Breast epithelium (tissue), 4 donors: ENCODE measurements at places on chromosomes 6 and 20. TPM values are rescaled to one million over a fixed set of nuclear protein-coding genes. Genes with fewer than 3 reads are reported as not detected.
A peak's percentile ranks its signal among the peaks of the same experiment; 100 is the strongest.

- H3K27ac ChIP-seq, result no peak overlapping the region
- no peaks in the 10 kb centered on the region for H3K27me3 ChIP-seq
- no peaks in the 10 kb centered on the region for H3K36me3 ChIP-seq
Observed at GRCh38 chr6:142726616-142727015, 218.4 kb downstream of the HIVEP2 start.

- no peaks in the 10 kb centered on the region for H3K36me3 ChIP-seq
- no peak overlapping the region for H3K4me3 ChIP-seq
- no peaks in the 10 kb centered on the region for H3K4me1 ChIP-seq
Observed at GRCh38 chr6:157159348-157159747, 164.0 kb downstream of the TMEM242 start.

The PROCR gene
- 39.8 TPM for total RNA-seq

- H3K4me1 ChIP-seq, result no peaks in the 10 kb centered on the region
- peak overlapping the region; percentile 35 for H3K27ac ChIP-seq
- no peaks in the 10 kb centered on the region for H3K27me3 ChIP-seq
- no peak for DNase-seq
Observed at GRCh38 chr6:31210123-31210522, 39.6 kb upstream of the POU5F1 start.

The PRR3 gene
- total RNA-seq, result 28.4 TPM

GRCh38 chr6:169190144-169190584 lies 63.5 kb downstream of the THBS2 start:
- no peaks in the 10 kb centered on the region for H3K4me1 ChIP-seq
- peak overlapping the region; percentile 61 for H3K27ac ChIP-seq
- H3K4me3 ChIP-seq, result no peak overlapping the region
- no peaks in the 10 kb centered on the region for H3K27me3 ChIP-seq
- no peaks in the 10 kb centered on the region for H3K36me3 ChIP-seq

GRCh38 chr6:68054756-68055155 lies 580.3 kb upstream of the ADGRB3 start:
- no peak overlapping the region for H3K27ac ChIP-seq
- H3K27me3 ChIP-seq, result no peaks in the 10 kb centered on the region
- DNase-seq, result no peak
- no peaks in the 10 kb centered on the region for H3K36me3 ChIP-seq
- H3K4me3 ChIP-seq, result no peak overlapping the region

The SULF2 gene
- 36.3 TPM for total RNA-seq

- peak overlapping the region; percentile 3 for H3K27ac ChIP-seq
- H3K4me1 ChIP-seq, result peaks cover 15% of the 10 kb centered on the region
- peak overlapping the region; percentile 74 for H3K4me3 ChIP-seq
Observed at GRCh38 chr6:44263354-44264100, 1.8 kb downstream of the NFKBIE start.

DNA sequence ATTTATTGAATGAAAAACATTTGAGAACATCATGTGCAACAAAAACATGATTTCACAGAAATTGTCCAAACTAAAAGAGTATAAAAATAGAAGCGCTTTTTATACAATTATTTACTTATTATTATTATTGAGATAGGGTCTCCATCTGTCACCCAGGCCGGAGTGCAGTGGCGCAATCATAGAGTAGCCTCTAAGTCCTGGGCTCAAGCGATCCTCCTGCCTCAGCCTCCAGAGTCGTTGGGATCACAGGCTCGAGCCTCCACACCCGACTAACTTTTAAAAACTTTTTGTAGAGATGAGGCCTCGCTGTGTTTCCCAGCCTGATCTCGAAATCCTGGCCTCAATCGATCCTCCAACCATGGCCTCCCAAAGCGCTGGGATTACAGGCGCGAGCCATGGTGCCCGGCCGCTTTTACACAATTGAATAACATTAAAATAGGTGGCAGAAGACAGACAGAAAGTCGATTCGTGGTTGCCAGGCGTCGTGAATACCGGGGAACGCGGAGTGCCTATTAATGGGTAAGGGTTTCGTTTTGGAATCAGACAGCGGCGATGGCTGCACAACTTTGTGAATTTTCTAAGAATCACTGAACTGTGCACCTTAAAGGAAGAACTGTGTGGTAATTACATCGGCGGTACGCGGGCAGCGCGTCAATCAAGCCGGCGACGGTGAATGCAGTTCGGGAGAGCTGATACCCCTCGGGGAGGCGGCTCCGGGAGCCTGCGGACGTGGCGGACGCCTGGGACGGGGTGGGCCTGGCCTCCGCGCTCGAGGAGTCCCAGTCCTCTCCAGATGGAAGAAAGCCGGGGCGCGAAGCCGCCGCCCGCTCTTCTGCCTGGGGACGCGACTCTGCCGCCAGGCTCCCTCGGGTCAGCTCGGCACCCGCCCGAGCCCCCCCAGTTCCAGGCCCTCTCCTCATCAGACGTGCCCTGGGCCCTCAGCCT lies 807 bp downstream of the TBC1D20 start:
- H3K36me3 ChIP-seq, result no peaks in the 10 kb centered on the region
- peak overlapping the region; percentile 96 for H3K4me3 ChIP-seq
- no peak for DNase-seq
- no peaks in the 10 kb centered on the region for H3K27me3 ChIP-seq
- peak overlapping the region; percentile 94 for H3K27ac ChIP-seq

- H3K36me3 ChIP-seq, result no peaks in the 10 kb centered on the region
- no peak for DNase-seq
- H3K4me3 ChIP-seq, result no peak overlapping the region
- H3K27me3 ChIP-seq, result no peaks in the 10 kb centered on the region
Observed at GRCh38 chr20:14672066-14672465, 334.7 kb upstream of the FLRT3 start.

The HAO1 gene
- total RNA-seq, result not detected

DNA sequence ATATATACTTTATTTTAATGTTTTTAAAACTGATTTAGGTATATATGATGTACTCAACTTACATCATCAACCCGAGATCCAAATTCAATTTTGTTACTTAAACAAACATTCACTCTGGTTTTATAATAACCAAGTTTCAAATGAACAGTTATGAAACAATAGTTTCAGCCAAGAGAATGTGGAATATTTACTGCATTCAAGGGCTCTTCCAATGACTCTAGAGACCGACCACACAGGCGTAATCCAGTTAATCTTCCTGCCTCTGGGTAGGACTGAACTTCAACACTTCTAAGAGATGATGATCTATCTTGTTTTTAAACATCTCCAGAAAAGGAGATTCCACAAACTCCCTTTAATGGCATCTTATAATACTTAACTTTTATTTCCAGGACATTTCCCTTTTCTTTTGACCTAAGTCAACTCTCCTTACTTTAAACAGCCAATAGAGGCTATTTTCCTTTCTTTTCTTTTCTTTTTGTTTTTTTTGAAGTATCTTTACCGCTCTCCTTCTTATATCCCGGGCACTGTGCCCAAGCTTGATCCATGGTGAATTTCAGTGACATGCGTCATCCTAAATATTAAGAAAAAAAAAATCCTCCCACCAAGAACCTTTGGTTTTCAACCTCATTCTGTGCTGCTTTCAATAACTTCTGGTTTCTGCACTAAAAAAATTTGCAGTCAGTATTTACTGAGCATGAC lies 110.1 kb downstream of the KIF13A start:
- H3K4me3 ChIP-seq, result no peak overlapping the region
- H3K27ac ChIP-seq, result no peak overlapping the region
- no peaks in the 10 kb centered on the region for H3K36me3 ChIP-seq
- H3K27me3 ChIP-seq, result no peaks in the 10 kb centered on the region
- H3K4me1 ChIP-seq, result no peaks in the 10 kb centered on the region
- no peak for DNase-seq

GRCh38 chr6:138005846-138006245 lies 101.4 kb downstream of the PERP start:
- no peaks in the 10 kb centered on the region for H3K4me1 ChIP-seq
- no peak overlapping the region for H3K4me3 ChIP-seq
- no peaks in the 10 kb centered on the region for H3K27me3 ChIP-seq
- H3K36me3 ChIP-seq, result no peaks in the 10 kb centered on the region
- H3K27ac ChIP-seq, result no peak overlapping the region

The PTPRK gene
- 29.1 TPM for total RNA-seq

DNA sequence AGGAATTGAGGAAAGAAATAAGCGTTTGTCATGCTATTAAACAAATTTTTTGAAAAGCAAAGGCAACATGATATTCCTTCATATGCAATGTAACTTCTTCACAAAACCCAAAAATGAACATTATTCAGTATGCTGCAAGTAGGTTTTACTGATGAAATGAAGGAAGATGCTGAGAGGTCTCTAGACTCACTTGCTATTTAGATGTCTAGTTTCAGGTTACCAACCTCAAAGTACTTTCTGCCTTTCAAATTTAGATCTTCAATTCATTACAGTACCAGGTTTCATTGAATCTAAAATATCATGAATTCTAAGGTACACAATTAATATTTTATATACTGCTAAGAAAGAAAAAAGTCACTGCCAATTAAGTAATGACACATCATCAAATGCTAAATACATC lies 39.9 kb downstream of the MYO6 start:
- H3K36me3 ChIP-seq, result no peaks in the 10 kb centered on the region
- no peaks in the 10 kb centered on the region for H3K4me1 ChIP-seq
- H3K27ac ChIP-seq, result no peak overlapping the region
- no peaks in the 10 kb centered on the region for H3K27me3 ChIP-seq
- H3K4me3 ChIP-seq, result no peak overlapping the region

- no peak overlapping the region for H3K27ac ChIP-seq
- no peak overlapping the region for H3K4me3 ChIP-seq
- no peaks in the 10 kb centered on the region for H3K27me3 ChIP-seq
Observed at GRCh38 chr6:123575188-123575587, 61.6 kb downstream of the TRDN start.

The RAMACL gene
- 2.5 TPM for total RNA-seq

The GATA5 gene
- total RNA-seq, result not detected

- H3K27me3 ChIP-seq, result no peaks in the 10 kb centered on the region
- H3K4me3 ChIP-seq, result no peak overlapping the region
- H3K27ac ChIP-seq, result no peak overlapping the region
- no peaks in the 10 kb centered on the region for H3K36me3 ChIP-seq
Observed at GRCh38 chr6:156857573-156857972, 80.4 kb downstream of the ARID1B start.

DNA sequence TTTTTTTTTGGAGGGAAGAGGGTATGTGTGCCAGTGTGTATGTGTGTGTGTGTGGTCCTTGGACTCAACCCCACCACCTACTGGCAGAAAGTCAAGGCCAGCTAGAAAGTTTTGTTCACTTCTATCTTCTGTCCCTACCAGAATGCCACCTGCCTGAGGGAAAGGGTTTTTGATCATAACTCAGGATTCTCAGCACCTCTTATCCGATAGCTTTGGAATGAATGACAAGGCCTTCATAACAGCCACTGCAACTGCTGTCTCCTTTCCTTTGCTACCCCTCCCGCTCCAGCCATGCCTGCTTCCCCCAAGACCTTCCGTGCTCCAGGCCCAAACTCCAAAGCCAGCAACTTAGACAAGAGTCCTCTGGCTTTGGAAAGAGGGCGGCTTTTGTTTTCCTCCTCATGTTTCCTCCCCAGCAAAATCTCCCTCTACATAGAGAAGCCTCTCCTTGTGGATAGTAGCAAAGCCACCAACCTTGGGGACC lies 18.7 kb downstream of the BTN3A1 start:
- H3K27ac ChIP-seq, result peak overlapping the region; percentile 93
- no peak for DNase-seq
- H3K27me3 ChIP-seq, result no peaks in the 10 kb centered on the region
- H3K4me1 ChIP-seq, result no peaks in the 10 kb centered on the region
- peak overlapping the region; percentile 89 for H3K4me3 ChIP-seq
- no peaks in the 10 kb centered on the region for H3K36me3 ChIP-seq

The DNMT3B gene
- 0.96 TPM for total RNA-seq

DNA sequence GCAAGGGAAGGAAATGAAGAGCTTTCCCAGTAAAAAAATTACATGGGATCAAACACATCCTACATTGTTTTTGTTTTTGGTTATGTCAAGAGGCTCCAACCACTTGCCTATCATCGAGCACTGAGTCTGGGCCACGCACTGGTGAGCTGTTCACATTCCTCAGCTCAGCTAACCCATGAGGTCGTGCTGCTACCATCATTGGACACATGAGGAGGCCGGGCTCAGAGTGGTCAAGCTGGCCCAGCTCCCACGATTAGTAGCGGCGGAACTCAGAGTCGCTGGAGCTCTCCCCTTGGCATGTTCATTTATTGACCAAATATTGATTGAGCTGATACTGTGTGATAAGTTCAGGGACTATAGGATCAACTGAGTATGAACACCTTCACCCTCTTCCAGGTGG lies 164.9 kb downstream of the CDH26 start:
- H3K4me1 ChIP-seq, result no peaks in the 10 kb centered on the region
- H3K27ac ChIP-seq, result no peak overlapping the region
- H3K36me3 ChIP-seq, result no peaks in the 10 kb centered on the region
- H3K4me3 ChIP-seq, result no peak overlapping the region

DNA sequence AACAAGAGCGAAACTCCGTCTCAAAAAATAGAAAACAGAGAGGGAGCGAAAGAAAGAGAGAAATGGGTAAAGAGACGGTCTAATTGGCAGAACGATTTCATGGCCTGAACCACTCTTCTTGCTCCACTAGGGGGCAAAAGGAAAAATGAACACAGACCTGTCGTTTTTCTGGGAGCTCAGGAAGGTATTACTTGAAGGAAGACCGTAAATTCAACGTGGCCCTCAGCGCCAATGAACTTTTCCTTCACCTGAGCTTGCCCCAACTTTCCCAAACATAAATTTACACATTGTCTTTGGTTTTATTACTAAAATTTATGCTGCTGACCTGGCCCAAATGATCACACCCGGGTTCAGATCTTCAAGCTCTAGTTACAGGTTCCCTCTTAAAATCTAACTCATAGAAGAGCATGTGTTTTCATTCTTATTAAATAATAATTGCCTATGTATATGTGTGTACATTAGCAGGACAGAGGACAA lies 67.3 kb downstream of the ATP9A start:
- no peak overlapping the region for H3K4me3 ChIP-seq
- H3K27ac ChIP-seq, result no peak overlapping the region
- H3K4me1 ChIP-seq, result no peaks in the 10 kb centered on the region
- H3K36me3 ChIP-seq, result no peaks in the 10 kb centered on the region
- no peak for DNase-seq

The VGLL2 gene
- total RNA-seq, result not detected

The OPRL1 gene
- total RNA-seq, result 3.4 TPM

- no peaks in the 10 kb centered on the region for H3K4me1 ChIP-seq
- H3K27me3 ChIP-seq, result no peaks in the 10 kb centered on the region
- no peaks in the 10 kb centered on the region for H3K36me3 ChIP-seq
- H3K4me3 ChIP-seq, result peak overlapping the region; percentile 52
Observed at GRCh38 chr6:42440778-42441696, 10.7 kb downstream of the TRERF1 start.

DNA sequence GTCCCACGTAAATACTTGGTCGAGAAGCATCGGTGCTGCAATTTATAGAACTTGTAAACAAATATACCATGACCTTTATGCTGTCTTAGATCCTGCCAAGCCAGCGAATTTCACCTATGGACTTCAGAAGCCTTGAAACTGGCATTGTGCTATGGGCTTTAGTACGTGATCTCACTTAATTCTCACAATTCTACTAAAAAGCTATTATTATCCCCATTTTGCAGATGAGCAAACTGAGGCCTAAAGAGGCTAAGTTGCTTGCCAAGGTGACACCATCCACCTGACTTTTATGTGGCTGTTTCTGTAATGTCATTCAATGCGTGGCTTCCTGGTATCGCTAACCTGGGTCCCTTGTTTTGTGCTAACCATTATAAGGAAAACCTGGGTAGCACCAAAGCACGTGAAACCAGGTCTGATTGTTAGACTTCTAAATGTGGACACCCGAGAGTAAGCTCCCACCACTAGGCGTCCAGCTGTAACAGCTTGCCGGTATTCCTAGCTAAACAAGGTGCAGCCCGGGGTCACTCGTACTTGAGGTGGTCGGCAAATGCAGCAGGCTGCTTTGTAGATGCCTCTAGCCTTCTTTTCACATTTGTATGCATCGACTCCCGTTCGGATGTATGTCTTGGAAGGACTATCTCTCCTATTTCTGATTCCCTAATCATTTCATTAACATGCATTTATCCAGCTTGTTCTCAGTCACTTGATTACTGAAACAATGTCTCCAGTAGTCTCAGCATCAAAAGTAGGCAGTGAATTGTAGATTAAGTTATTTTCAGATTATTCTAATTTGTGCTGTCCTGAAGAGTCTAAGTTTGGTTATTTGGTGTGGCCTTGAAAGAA lies 1.1 kb downstream of the SYNJ2 start:
- DNase-seq, result no peak
- H3K4me3 ChIP-seq, result peak overlapping the region; percentile 89
